ENCODE measurements at places on chromosomes 16 and 17.
A peak's percentile ranks its signal among the peaks of the same experiment; 100 is the strongest.

GRCh38 chr16:73804456-73804855 lies 492.2 kb upstream of the PSMD7 start:
- DNase-seq = no peak

GRCh38 chr17:799261-799660 lies 17.1 kb downstream of the MRM3 start:
- DNase-seq = no peak

DNA sequence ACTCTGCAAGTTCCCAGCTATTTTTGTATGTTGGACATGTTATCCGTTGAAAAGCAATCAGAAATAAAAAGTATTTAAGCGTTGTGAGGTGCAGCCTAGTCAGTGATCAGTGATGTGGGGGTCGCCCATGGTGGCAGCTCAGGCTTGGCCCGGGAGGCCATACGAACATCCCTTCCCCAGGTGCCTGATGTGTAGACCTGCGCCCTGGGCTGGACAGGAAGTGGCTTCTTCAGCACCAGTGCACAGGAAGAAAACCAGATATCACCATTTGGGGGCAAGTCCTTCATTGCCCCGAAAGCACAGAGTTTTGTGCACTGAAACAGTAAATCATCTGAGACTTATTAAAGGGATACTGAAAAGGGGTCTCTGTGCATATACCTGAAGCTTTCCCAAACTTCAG lies 98.9 kb downstream of the SOCS1 start:
- no peak for DNase-seq

GRCh38 chr17:49914096-49914490 lies 54.9 kb upstream of the DLX4 start:
- DNase-seq = no peak

GRCh38 chr16:66324815-66325515 lies 41.5 kb upstream of the CDH5 start:
- DNase-seq = no peak

- DNase-seq = no peak
Measured at GRCh38 chr16:27234171-27234570, 30.8 kb downstream of the KDM8 start.

DNA sequence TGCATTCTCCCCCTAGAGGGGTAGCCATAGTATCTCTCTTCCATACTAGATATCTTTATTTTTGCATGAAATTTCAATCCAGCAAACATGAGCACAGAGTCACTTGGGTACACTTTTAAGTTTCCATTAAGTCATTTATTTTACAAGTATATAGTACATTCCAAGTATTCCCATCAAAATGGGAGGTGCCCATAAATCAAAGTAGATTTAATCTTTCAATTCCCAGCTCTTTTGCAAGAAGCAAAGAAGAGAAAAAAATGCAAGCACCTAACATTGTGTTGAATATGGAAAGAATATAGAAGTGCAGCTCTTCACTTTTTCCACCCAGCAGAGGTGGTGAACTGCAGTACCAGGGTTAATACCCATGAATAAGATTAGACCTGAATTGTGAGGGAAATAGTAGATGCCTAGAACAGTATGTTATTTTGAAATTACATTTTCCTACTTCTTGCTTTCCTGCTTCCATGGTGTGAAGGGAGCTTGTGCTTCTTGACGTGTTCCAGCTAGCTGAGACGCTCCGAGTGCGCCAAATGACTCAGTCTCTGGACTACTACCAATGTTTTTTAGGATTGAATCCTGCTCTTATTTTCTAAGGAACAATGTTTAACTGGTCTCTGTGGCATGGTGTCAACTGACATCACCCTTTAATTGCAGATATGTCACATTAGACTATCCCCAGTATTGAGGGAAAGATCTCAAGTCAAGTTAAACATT lies 151.1 kb upstream of the MAF start:
- DNase-seq = no peak

DNA sequence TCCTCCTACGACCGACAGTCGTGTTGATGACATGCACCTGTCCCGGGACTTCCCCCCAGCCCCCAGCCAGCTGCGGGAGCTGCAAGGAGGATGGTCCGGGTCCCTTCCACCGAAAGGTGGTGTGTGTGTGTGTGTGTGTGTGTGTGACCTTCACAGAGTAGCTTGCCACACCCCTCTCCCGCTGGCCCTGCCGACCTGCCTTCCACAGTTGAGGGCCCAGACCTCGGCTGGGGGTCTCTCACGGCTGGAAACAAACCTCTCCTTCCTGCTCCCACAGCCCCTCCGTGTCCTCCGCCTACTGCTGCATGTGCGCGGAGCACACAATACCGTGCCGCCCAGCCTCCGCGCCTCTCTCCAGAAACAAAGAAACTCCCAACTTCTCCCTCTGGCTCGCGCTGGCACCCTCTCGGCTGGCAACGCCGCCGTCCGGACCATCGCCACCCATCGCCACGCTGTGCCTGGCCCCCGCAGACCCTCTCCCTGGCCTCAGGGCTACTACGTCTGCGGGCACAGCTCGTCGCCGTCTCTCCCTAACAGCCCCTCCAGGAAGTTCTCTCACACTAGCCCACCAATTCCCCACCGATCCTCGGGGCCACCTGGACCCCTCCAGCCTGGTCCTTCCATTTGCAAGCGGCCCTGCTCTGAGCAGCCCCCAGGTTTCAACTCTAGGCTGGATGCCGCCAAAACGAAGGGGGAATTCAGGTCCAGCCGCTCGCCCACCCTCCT lies 81.2 kb downstream of the TIMM22 start:
- no peak for DNase-seq

GRCh38 chr17:7315570-7316235 lies 543 bp upstream of the GPS2 start:
- DNase-seq = no peak

GRCh38 chr17:67390646-67391361 lies 13.7 kb downstream of the PITPNC1 start:
- peak; percentile 42 for DNase-seq

GRCh38 chr17:21185061-21185460 lies 28.9 kb downstream of the TMEM11 start:
- no peak for DNase-seq

GRCh38 chr16:84663433-84664101 lies 15.3 kb downstream of the KLHL36 start:
- DNase-seq = no peak

DNA sequence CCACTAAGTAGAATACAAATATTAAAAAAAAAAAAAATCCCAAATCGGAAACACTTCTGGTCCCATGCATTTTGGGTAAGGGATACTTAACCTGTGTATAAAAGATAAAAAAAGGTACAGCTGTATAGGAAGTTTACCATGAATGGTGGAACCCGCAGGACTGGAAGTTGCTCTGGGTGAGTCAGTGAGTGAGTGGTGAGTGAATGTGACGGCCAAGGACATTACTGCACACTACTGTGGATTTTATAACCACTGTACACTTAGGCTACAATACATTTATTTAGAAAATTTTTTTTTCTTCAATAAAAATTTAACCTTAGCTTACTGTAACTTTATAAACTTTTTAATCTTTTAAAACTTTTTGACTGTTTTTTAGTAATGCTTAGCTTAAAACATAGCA lies 71.3 kb upstream of the BCAR1 start:
- DNase-seq = no peak

DNA sequence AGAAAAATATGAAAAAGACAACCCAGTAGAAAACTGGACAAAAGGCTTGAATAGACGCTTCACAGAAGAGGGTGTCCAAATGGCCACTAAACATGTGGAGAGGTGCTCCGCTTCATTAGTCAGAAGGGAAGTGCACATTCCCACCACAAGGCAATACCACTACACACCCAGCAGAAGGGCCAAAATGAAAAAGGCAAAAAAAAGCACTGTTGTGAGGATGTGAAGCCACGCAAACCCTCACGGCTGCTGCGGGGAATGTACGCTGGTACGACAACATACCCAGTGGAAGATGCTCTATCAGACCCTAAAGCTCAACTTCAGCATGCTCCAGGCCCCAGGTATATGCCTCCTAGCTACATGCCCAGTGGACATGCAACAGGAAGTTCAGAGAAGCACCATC lies 17.0 kb downstream of the PIK3R5 start:
- no peak for DNase-seq

- DNase-seq = no peak
Measured at GRCh38 chr17:81866440-81867169, 4.5 kb downstream of the ARHGDIA start.

DNA sequence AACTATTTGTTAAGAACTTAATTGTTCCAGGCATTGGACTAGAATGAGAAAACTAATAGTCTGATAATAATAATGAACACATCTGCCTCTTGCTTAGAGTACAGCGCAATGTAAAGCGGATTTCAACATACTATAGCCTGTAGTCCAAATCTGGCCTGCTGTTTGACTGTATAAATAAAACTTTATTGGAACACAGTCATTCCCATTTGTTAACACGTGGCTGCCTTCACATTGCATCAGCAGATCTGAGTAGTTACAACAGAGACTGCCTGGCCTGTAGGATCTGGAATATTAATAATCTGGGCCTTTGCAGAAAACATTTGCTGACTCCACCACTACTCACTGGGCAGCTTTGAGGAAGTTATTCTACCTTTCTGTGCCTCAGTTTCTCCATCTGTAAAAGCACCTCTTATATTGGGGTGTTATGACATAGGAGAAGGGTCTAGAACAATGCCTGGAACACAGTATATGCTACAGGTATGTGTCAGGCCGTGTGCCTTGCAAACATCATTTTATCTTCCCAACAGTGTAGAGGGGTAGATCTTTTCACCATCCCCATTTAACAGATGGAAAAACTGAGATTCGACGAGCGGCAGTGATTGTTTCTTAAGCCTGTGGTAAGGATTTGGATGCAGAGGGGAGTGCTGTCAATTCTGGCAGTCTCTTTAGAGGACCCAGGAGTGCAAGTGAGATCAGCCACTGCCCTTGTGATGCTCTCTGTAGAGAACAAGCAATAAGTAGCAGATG lies 22.2 kb downstream of the PDILT start:
- no peak for DNase-seq

DNA sequence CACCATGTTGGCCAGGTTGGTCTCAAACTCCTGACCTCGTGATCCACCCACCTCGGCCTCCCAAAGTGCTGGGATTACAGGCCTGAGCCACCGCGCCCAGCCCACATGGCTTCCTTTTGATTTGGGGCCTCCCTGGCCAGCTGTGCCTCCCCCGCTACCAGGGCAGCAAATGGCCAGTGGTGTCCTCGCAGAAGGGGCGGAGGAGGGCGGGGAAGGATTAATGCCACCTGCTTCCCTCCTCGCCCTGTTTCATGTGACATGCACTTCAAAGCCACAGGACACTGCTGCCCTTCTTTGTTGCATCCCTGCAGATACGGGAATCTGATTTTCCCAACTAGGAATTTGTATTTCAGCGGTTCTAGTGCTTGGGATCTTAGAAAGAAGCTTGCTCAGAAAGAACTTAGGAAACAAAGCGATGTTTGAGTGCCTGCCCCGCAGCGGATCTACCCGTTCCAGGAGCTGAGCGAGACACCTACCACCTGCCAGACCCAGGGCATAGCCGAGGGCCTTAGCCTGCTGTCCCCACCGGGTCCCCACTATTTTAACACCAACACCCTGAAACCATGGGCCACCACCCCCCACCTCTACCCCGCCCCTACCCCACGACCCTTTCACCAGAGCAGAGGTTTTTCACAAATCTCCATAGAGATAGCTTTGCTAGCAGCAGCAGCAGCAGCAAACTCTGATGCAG lies 37.7 kb upstream of the CCDC182 start:
- DNase-seq = no peak

GRCh38 chr16:68893710-68894705 lies 50.7 kb downstream of the TANGO6 start:
- no peak for DNase-seq

- DNase-seq = no peak
Measured at GRCh38 chr17:58643147-58643546, 48.7 kb downstream of the TEX14 start.

GRCh38 chr16:8892101-8892575 lies 10.0 kb downstream of the LITAFD start:
- no peak for DNase-seq

- DNase-seq = no peak
Measured at GRCh38 chr17:80785477-80786178, 206.0 kb upstream of the CHMP6 start.

- no peak for DNase-seq
Measured at GRCh38 chr17:4504188-4504587, 5.5 kb downstream of the SPNS2 start.

- DNase-seq = no peak
Measured at GRCh38 chr17:66287911-66288310, 14.5 kb upstream of the PRKCA start.

DNA sequence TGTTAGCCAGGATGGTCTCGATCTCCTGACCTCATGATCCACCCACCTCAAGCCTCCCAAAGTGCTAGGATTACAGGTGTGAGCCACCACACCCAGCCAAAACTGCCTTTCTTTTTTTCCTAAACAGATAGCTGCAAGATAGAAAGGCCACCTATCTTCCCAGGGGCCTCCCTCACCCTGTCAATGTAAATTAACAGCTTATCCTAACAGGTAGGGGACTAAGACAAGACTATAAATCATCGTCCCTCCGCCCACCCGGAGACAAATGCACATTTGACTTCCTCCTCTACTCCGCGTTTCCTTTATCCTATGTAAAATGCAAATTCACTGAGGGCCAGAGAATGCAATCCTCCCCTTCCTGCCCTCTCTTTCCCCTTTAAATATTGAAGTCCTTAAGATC lies 71.4 kb downstream of the MARF1 start:
- no peak for DNase-seq

- no peak for DNase-seq
Measured at GRCh38 chr17:38797158-38797490, 2.2 kb downstream of the PIP4K2B start.

GRCh38 chr16:9499941-9500593 lies 408.6 kb downstream of the HAPSTR1 start:
- no peak for DNase-seq

GRCh38 chr16:28210979-28211588 lies 681 bp downstream of the XPO6 start:
- peak; percentile 62 for DNase-seq

DNA sequence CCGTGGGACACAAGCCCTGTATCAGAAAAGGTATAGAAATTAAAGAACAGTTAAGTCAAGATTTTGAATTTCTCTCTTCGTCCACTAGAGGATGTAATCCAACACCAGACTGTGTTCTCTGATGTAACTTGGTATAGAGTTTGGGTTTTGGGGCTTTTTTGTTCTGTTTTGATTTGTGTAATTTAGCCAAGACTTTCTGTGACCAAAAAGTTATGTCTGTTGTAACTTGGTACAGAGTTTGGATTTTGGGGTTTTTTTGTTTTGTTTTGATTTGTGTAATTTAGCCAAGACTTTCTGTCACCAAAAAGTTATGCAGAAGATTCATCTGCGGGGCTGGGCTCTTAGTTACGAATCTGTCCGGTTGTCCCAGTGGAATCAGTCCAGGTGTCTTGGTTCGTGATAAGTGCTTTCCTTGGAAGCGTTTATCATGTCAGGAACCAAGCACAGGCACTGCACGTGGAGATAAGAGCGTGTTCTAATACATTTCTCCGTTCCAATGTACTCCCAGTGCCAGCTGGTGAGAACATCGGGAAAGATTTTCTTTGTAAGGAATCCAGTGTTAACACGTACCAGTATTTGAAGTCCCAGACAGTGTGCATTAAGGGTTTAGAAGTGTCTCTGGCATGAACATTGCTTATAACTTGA lies 44.1 kb upstream of the SEC14L1 start:
- no peak for DNase-seq

GRCh38 chr17:30358055-30358760 lies 20.5 kb upstream of the CPD start:
- no peak for DNase-seq

GRCh38 chr17:47414612-47415011 lies 90.9 kb downstream of the EFCAB13 start:
- DNase-seq = no peak
